Endothelial cell (in vitro differentiated cells): ENCODE measurements at places on chromosomes 4 and X.

DNA sequence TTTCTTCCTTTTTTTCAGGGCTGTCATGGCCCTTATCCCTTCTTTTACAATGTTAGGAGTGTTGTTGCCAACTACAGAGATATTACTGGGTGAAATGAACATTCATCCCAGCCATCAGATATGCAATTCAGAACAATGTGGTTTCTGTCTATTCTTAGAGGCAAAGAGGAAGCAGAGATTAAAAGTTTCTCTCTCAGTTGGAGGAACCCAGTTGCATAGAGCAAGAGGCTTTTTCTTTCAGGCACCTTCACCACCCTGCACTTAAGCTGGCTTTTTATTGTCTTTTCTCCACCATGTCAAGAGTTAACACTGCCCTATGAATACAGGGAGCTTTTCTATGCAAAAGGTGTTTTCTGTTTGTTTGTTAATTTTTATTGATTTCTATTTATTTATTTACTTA, 1559.6 kb upstream of the IGFBP7 start:
- no peaks in the 10 kb centered on the region for H3K36me3 ChIP-seq
- H3K4me1 ChIP-seq, result no peaks in the 10 kb centered on the region
- no peaks in the 10 kb centered on the region for H3K27me3 ChIP-seq

DNA sequence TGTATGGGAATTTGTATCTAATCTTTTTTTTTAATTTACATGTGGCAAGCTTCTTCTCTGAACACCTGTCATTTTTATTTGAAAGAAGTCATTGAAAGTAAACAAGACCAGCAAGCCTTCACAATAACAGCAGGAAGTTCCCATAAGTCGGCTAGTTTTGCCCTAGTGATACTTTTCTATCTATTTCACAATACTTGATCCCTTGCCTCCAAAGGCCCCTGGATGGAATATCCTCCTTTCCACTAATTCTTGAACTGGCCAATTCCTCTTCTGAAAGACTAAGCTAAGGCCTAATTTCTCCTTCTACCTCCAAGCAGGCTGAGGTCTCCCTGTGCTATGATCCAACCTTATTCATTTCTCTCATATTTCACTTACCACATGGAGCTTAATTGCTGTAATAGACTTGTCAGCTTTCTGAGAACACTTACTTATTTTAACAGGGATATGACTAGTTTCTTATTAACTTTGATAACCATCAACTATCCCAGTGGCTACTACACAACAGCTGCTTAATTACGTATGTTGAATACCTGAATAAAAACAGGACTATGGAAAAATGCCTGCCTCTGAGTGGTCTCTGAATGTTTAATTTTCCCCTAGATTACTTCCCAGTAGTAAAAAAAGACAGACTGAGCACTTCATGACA, 194.2 kb downstream of the MAD2L1 start:
- no peaks in the 10 kb centered on the region for H3K27me3 ChIP-seq
- DNase-seq, result no peak
- peaks cover 6% of the 10 kb centered on the region for H3K4me1 ChIP-seq

GRCh38 chrX:84336646-84337045, 148.6 kb upstream of the RPS6KA6 start:
- H3K27ac ChIP-seq, result no peak overlapping the region
- no peaks in the 10 kb centered on the region for H3K36me3 ChIP-seq
- DNase-seq, result no peak
- H3K4me1 ChIP-seq, result peaks cover 17% of the 10 kb centered on the region
- H3K27me3 ChIP-seq, result no peaks in the 10 kb centered on the region

- peaks cover 48% of the 10 kb centered on the region for H3K36me3 ChIP-seq
- no peak overlapping the region for H3K4me3 ChIP-seq
- H3K4me1 ChIP-seq, result peaks cover 2% of the 10 kb centered on the region
- no peak overlapping the region for H3K27ac ChIP-seq
- H3K27me3 ChIP-seq, result peaks cover 7% of the 10 kb centered on the region
- no peak for DNase-seq
These were observed 16.2 kb downstream of the NOP14 start for GRCh38 chr4:2946812-2947600.

- no peak overlapping the region for H3K4me3 ChIP-seq
- H3K4me1 ChIP-seq, result peaks cover 11% of the 10 kb centered on the region
- peaks cover 8% of the 10 kb centered on the region for H3K36me3 ChIP-seq
- peaks cover 4% of the 10 kb centered on the region for H3K27me3 ChIP-seq
These were observed 126.1 kb downstream of the AFF1 start for GRCh38 chr4:87060957-87061356.

- H3K27me3 ChIP-seq, result peaks cover 8% of the 10 kb centered on the region
- no peak overlapping the region for H3K27ac ChIP-seq
- peaks cover 4% of the 10 kb centered on the region for H3K4me1 ChIP-seq
These were observed 499 bp downstream of the CYP2U1 start for GRCh38 chr4:107931775-107932321.

DNA sequence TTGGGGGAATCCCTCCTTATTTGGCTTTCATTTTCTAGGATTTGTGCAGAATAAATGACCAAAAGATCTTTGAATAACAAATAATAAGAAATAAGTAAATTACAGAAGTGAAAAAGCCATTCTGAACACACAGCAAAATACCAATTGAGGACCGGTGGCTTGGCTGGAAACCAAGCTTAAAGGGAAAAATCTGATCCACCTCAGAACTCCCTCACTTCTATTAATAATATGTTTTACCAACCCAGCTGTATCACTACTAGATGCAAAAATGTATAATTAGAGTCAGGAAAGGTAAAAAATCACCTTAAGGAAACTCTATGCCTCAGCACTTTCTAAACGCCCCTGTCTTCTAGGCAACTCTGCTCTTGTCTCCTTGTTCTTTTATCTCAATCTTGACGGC, 77.3 kb downstream of the TSPAN5 start:
- peaks cover 12% of the 10 kb centered on the region for H3K4me1 ChIP-seq
- no peak overlapping the region for H3K4me3 ChIP-seq
- no peaks in the 10 kb centered on the region for H3K36me3 ChIP-seq
- H3K27ac ChIP-seq, result no peak overlapping the region

- H3K4me1 ChIP-seq, result peaks cover 18% of the 10 kb centered on the region
- H3K27ac ChIP-seq, result no peak overlapping the region
- H3K4me3 ChIP-seq, result no peak overlapping the region
- no peak for DNase-seq
These were observed 23.5 kb downstream of the AWAT2 start for GRCh38 chrX:70026112-70026850.

DNA sequence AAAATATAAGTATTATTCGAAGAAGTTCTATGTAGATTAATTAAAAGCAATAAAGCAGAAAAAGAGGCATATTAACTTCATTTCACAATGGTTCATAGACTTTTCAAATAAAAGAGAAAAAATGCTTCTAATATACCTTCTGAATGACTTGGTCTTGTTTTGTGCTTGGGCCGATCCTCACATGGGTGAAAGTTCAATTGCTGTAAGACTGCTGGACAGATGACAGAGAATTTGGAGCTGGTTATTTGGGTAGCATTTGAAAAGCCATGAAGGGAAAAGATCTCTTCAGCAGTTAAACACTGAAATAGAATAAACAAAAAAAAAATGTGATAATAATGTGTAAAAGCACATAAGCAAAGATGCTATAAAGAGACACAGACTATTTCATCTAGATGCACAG, 29.8 kb downstream of the SLC39A8 start:
- H3K36me3 ChIP-seq, result peaks cover 49% of the 10 kb centered on the region
- H3K27me3 ChIP-seq, result peaks cover 7% of the 10 kb centered on the region
- H3K4me1 ChIP-seq, result peaks cover 58% of the 10 kb centered on the region
- no peak for DNase-seq

DNA sequence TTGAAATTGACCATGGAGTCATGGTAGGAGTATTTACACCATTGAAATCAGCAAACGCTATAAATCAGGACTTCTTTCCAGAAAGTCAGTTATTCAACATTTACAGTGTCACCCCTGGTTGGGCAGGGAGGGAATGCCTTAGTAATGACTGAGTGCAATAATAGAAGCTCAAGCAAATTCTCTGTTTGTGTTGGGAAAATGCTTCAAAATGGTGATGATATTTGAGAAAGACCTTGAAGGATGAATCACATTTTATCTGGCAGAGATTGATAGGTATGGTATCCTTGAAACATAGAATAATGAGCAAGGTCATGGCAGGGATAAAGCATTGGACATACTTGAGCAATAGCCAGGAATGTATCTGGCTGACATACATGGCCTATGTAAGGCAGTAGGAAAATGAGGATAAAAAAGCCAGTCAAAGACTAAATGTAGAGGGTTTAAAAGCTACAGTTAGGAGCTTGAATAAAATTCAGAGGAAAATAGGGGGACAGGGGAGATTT, 248.7 kb downstream of the FMR1NB start:
- no peak for DNase-seq
- no peak overlapping the region for H3K4me3 ChIP-seq
- H3K36me3 ChIP-seq, result no peaks in the 10 kb centered on the region
- H3K27me3 ChIP-seq, result peaks cover 2% of the 10 kb centered on the region
- no peak overlapping the region for H3K27ac ChIP-seq

GRCh38 chrX:42129022-42129940, 205.9 kb upstream of the CASK start:
- no peak for DNase-seq
- no peaks in the 10 kb centered on the region for H3K36me3 ChIP-seq
- H3K4me1 ChIP-seq, result no peaks in the 10 kb centered on the region
- H3K4me3 ChIP-seq, result no peak overlapping the region

DNA sequence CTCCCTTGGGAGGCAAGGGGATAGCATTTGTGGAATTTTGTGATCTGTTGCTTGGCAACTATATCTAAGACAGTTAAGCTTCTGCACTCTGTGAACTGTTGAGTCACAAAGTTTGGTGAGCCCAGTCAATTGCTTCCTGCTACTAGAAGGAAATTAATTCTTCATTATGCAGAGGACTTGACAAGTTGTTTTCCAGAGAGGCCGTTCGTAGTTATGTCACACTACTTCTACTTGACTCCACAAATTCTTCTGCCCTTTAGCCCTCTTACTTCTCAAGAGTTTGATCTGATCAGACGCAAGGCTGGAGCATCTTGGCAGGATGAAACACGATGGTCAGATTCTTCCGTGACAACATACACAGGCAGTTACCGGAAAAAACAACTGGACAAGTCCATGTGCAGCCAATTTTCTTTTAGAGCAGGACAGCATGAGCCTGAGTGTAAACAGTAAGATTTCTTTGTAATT, at the start of gene C4orf51:
C4orf51 (plus strand) TSS at position 156 of the 465 bp plus-strand sequence; CDS start at position 214, 58 bp downstream.
- H3K4me3 ChIP-seq, result no peak within 1 kb of the TSS
- no peak within 1 kb of the TSS for H3K27ac ChIP-seq
- no peaks in the 10 kb centered on the region for H3K4me1 ChIP-seq
- no peak for DNase-seq
- no peaks in the 10 kb centered on the region for H3K27me3 ChIP-seq
- H3K36me3 ChIP-seq, result no peaks in the 10 kb centered on the region

DNA sequence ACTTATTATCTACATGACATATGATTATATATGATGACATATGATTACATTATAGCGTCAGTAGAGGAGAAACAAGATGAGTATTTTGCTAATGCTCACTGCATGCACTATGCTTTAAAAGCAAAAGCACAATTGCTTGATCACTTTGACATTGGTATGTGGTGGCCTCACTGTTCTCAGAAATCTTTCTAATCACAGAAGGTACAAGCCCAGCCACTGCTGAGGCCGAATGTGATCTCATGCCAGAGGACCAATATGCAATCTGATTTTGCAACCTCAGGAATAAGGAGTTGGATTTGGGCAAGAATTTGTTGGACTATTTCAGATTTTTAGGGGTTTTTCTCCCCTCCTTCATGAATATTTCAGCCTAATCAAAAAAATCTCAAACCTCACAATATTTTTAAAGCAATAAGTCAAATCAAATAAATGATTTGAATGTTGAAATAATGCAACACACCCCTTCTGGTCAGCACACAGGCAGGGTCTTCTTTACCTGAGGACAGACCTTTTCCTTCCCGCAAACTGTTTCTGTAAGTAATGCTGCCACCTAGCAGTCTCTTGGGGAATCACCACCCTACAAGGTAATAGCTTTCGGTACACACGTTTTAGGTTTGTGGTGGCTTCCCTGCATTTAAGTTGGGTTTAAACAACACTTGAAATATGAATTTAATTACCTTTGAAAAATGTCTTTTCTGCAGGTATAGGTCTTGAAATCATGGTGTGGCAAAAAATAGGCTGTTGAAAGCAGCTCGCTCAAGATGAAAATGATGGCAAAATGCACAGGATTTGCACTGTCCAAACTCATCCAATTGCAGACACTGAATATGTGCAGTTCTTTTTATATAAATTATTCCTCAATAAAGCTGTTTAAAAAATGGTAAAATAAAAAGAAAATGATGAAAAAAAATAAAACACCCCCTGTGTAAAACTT, 4.8 kb upstream of the CXCL13 start:
- H3K4me1 ChIP-seq, result no peaks in the 10 kb centered on the region
- no peak overlapping the region for H3K27ac ChIP-seq
- no peaks in the 10 kb centered on the region for H3K36me3 ChIP-seq
- DNase-seq, result peak; percentile 19
- no peak overlapping the region for H3K4me3 ChIP-seq

GRCh38 chrX:47214435-47215077, 3.9 kb upstream of the CDK16 start:
- peaks cover 32% of the 10 kb centered on the region for H3K36me3 ChIP-seq
- H3K4me1 ChIP-seq, result peaks cover 17% of the 10 kb centered on the region
- peaks cover 19% of the 10 kb centered on the region for H3K27me3 ChIP-seq
- H3K4me3 ChIP-seq, result no peak overlapping the region

DNA sequence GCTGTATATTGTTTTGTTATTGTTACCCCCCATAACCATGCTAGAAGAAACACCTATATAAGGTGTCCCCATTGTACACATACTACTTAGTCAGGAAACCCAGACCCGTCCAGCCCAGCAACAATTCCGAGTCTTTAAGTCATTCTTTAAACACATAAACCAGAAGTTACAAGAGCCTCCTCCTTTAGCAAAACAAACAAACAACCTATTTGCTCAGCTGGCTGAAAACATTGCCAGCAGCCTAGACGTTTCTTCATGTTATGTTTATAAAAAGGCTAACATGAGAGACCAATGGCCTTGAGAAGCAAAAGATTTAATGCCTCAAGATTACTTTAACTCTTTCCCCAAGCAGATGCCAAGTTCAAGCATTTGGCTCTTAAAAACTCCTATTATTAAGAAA, 1.4 kb downstream of the ACOX3 start:
- H3K36me3 ChIP-seq, result peaks cover 7% of the 10 kb centered on the region
- DNase-seq, result no peak
- peak overlapping the region; percentile 28 for H3K4me3 ChIP-seq
- H3K4me1 ChIP-seq, result peaks cover 66% of the 10 kb centered on the region
- peak overlapping the region; percentile 95 for H3K27ac ChIP-seq

DNA sequence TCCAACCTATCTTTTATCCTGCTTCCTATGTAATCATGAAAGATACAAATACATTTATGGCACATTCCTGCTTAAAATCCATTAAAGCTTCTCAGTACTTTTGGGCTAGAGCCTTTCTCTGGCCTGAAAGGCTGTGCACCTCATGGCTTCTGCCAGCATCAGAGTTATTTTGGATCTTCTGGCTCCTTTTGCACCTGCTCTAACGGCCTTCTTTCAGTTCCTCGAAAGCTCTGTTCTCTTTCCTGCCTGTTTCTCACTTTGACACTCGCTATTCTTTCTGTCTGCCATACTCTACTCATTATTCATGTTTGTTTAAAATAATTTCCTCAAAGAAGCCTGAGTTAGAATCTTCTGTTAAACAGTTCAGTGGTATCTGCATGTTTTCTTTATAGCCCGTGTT, 86.0 kb downstream of the LRP2BP start:
- H3K4me3 ChIP-seq, result no peak overlapping the region
- no peaks in the 10 kb centered on the region for H3K27me3 ChIP-seq
- H3K36me3 ChIP-seq, result peaks cover 32% of the 10 kb centered on the region
- DNase-seq, result no peak
